ENCODE measurements at places on chromosomes 5 and 9. TPM values are rescaled to one million over a fixed set of nuclear protein-coding genes. Genes with fewer than 3 reads are reported as not detected.

NMRK1 gene
- 26.4 TPM for polyA plus RNA-seq

DNA sequence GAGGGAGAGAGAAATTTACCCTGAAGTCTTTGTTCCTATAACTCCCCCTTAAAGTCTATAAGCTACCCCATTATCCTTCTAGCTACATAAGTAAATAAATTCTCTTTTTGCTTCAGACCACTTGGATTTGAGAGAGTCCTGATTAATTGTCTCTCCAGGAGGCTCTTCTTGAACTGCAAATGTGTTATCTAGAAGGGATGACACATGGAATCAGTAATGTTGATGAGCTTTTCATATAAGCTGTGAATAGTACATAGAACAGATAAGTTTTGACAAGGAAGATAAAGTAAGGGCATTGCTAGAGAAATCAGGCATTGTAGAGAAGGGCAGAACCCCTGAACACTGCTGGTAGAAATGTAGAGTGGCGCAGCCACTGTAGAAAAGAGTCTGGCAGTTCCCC is 42.5 kb upstream of the GNPDA1 start:
- no peak for DNase-seq

- DNase-seq, result no peak
Measured at GRCh38 chr5:77285251-77285841, 74.9 kb downstream of the PDE8B start.

GRCh38 chr5:40224421-40224820 is 455.3 kb upstream of the PTGER4 start:
- no peak for DNase-seq
